ENCODE measurements at places on chromosomes 3 and 15.

DNA sequence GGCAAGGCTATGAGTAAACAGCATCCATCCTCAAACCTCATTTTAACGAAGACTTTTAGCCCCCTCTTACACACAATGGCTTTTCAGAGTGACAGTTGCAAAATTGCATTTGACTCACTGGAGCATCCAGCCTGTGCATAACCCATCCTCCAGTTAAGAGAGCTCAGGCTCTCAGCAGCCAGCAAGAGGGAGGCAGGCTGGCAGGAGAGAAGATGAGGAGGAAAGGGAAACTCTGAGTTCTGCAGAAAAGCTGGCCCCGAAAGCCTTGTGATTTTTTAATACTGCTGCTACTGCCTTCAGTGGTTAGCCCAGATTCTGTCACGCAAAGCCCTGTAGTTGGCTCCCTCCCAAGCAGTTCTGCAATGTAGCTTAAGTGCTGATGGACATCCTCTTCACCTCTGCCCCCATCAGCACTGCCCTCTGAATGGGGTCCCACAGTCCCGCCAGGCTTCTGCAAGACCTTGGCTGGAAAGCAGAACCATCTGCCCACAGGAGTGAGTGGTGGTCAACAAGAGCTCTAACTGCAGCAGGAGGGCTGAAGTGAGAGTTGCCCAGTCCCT lies 371.3 kb downstream of the EPHB1 start:
- DNase-seq, result no peak

- no peak for DNase-seq
These were observed 29.0 kb downstream of the CHDH start for GRCh38 chr3:53817211-53817610.

- DNase-seq, result no peak
These were observed 163.1 kb upstream of the GALNT15 start for GRCh38 chr3:16011376-16011775.

GRCh38 chr3:50574444-50574831 lies 5.1 kb downstream of the HEMK1 start:
- DNase-seq, result no peak

DNA sequence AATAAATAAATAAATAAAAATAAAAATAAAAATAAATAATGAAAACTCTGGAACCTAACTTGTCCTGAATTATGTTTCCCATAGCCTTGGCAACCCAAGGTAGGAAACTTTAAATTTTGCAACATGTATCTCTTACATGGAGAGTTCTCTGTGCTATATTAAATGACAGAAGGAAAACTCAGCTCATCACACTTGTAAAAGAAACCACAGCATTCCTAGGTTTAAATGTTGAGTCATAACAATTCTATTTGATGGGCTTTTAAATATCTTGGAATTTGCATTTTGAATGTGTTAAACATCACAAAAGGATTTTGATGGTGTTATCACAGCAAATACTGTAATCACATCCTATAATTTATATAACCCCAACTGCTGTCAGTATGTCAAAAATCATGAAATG lies 144.2 kb downstream of the LRTM1 start:
- DNase-seq, result no peak

DNA sequence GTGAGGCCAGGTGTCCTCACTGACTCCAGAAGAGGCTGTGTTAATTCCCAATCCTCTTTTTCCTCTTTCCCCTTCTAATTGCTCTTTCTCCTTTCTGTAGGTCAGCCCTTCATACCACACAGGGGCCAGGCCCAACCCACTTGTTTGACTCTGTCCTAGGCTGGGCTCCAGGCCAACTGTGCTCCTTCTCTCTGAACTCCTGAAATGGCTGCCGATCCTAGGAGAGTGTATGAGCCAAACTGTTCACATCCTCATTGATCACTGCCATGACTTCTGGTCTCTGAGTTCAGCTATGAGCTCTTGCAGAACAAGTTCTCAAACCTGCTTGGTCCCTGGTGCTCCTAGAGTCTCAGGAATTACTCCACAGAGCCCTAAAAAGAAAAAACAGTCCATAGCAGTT lies 145.1 kb downstream of the VGLL4 start:
- DNase-seq, result peak; percentile 71

DNA sequence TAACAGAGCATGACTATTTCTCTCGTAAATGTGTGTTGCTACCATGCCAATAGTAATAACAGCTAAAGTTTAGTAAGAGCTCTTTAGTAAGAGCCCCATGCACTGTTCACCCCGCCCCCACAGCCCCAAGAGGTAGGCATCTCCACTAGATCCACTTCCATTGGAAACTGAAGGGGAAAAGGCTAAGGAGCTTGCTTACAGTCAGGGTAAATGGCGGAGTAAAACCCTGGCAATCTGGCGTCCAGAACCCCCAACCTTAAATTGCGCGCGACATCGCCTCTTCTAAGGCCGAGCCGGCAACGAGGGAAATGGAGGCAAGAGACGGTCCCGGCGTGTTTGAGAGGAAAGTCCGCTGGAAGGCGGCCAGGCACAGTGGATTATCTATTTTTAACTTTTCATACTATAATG lies 654 bp upstream of the C3orf38 start:
- DNase-seq, result peak; percentile 22

DNA sequence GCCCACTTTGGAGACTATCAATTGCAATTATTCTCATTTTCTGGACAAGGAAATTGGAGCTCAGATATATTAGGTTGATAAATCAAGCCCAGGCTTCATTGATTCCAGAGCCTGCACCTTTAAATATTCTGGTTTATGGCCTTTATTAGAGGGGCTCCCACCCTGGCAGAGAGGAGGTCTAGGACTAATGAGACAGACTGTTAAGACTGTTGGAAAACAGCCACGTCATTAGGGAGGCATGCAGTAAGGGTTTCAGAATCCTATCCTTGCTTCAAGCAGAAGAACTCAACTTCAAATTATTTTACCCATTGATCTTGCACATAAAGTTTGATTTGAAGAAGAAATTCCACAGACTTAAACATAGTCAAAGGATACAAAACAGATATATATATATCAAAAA lies 33.8 kb upstream of the KCNH8 start:
- DNase-seq, result no peak

DNA sequence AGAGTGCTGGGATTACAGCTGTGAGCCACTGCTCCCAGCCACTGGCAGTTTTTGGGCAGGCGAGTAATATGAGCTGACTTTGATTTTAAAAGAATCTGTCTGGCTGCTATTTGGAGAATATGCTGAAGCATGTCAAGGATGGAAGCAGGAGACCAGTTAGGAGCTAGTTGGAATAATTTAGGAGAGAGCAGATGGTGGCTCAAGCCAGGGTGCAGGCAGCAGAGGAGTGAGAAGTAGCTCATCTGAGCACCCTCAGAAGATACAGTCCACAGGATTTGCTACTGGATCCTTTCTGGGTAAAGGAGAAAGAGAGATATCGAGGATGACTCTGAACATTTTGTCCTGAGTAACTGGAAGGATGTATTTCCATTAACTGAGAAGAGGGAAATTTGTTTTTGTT lies 30.4 kb upstream of the BDH1 start:
- no peak for DNase-seq

DNA sequence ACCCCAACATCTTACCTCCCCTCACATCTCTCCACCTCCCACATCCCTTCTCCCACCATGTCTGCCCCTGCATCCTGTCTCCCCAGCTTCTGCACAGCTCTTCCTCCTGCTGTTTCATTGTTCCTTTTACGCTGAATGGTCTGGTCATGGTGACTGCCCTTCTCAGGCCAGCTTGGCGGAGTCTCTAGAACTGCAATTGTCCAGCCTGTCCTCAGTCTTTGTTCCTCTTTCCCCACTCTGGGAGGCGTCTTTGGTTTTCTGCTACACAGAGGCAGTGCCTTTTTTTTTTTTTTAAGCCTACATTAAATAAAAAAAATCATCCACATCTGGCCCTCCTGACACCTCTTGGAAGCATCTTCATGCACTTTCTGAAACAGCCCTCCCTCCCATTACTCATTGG lies 49.1 kb upstream of the SEC22A start:
- DNase-seq, result no peak

GRCh38 chr3:196192036-196192523 lies 19.1 kb downstream of the ZDHHC19 start:
- DNase-seq, result no peak

- no peak for DNase-seq
These were observed 105.5 kb downstream of the PLD1 start for GRCh38 chr3:171704814-171705213.

GRCh38 chr3:184924547-184924946 lies 112.6 kb downstream of the VPS8 start:
- no peak for DNase-seq

DNA sequence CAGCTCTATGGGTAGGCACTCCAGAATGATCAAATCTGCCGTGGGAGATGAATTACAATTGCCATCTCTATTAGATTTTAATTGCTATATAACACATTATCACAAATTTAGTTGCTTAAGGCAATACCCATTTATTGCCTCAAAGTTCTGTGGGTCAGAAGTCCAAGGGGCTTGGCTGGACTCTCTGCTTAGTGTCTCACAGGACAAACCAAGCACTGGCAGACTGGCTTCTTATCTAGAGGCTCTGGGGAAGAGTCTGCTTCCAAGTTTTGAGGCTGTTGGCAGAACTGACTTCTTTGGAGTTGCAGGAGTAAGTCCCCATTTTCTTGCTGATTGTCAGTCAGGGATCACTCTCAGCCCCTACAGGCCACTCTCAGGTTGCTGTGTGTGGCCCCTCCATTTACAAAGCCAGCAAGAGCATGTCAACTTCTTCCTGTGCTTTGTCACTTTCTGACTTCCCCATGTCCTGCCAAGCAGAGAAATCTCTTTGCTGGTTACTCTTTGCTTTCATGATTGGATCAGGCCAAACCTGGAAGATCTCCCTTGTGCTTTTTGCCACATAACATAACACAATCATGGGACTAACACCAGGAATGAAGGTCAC lies 93.5 kb upstream of the PRICKLE2 start:
- no peak for DNase-seq

GRCh38 chr15:84818261-84819131 lies 1.3 kb downstream of the ALPK3 start:
- peak; percentile 66 for DNase-seq

DNA sequence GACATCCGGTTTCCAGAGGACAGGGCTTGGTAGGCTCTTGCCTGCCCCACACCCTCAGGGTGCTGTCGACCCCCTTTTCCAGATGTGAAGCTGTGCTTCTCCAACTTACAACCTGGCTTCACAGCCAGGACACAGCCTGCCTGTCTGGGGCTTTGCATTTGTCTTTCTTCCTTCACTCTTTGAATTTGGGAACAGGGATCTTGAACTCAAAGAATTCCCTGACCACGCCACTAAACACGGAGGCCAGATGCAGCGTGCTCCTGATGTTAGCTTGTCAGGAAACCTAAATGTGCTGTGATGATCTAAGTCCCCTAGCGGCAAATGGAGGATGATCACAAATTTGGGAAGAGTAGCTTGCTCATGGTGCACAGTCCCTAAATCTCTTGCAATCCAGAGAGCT lies 244.8 kb upstream of the RGMA start:
- DNase-seq, result no peak

- no peak for DNase-seq
These were observed 164.6 kb downstream of the CHSY1 start for GRCh38 chr15:101087172-101087769.

- DNase-seq, result no peak
These were observed 3.0 kb upstream of the KLF13 start for GRCh38 chr15:31323627-31324026.

DNA sequence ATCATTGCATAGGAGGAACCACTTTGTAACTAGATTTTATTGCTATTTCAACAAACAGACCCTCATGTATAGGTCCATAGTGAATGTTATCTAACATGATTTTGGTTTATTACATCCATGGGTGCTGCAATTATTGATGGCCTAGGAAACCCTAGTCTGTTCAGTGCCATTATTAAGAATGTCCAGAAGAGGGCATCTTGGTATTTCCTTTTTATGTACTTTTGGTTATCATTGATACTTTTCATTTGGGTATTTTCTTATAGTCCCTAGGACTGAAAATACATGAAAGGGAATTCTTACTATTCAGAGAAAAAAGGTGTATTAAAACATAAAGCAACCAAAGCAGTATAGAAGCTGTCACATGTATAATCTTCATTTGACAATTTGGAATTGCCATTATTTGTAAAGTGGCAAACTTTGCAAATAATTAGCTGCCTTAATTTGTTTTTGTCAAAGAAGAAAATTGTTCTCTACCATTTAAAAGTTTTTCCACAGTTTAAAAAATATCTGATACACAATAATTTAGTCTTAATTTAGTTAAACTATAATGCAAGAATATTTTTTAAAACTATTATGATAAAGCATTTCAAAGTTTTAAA lies 48.7 kb downstream of the CNOT10 start:
- peak; percentile 39 for DNase-seq

- no peak for DNase-seq
These were observed 638.9 kb upstream of the EPHA6 start for GRCh38 chr3:96175500-96175899.

GRCh38 chr3:155912579-155913190 lies 42.2 kb downstream of the GMPS start:
- DNase-seq, result peak; percentile 19

DNA sequence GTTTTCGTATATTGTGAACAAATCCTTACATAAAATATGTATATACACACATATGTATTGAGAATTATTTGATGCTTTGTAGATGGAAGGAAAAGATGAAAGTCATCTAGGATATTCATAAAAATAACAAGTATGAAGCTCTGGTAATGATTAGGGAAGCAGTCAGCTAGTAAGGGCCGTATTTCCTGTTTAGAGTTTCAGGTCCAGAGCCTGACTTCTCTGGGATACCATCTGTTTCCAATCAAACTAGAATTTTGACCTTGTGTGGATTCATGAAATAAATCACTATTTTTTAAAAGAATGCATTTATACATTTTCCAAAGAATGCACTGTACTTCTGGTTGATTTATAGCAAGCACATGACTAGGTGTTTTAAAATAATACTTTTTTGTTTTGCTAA lies 156.1 kb upstream of the CGNL1 start:
- peak; percentile 42 for DNase-seq

- peak; percentile 24 for DNase-seq
These were observed 333.1 kb upstream of the NECTIN3 start for GRCh38 chr3:110738531-110738930.

- DNase-seq, result no peak
These were observed 23.3 kb downstream of the SLC6A20 start for GRCh38 chr3:45773072-45773471.

GRCh38 chr15:32706704-32707103 lies 11.1 kb upstream of the GREM1 start:
- no peak for DNase-seq

DNA sequence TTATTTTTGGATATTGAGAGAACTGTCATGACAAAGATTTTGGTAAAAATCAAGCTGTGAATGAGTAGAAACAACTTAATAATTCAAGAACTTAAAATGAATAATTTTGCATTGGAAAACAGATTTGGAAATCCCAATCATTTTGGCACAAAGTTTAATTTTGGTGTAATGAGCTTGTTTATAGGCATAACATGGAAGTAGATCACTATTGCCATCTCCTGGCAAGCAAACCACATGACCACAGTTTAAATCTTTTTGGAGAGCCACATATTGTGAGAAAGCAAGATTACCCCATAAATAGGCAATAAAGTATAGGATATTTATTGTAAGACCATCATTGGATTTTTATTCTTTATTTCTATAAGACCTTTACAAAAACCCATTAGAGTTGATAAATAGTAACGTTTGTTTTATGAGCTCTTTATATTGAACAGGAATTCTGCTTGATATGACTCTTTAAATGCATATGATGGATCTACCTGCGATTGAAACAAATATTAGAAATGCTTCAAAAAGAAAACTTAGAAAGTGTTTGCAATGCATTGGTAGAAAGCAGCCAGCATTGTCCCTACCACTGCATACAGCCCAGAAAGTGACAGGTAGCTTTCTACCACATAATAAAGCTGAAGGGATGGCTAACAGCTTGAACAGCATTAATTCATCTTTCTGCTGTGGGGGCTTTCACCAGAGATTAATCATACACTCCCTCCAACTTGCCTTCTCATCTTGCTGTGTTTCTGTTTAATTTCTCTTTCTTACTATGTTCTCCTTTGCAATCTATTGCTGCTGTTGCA lies 766.8 kb downstream of the TBL1XR1 start:
- peak; percentile 47 for DNase-seq

All from amniotic epithelial cell (primary cell).